ENCODE measurements at places on chromosomes 3 and 15. TPM values are rescaled to one million over a fixed set of nuclear protein-coding genes. Genes with fewer than 3 reads are reported as not detected.
A peak's percentile ranks its signal among the peaks of the same experiment; 100 is the strongest.

DNA sequence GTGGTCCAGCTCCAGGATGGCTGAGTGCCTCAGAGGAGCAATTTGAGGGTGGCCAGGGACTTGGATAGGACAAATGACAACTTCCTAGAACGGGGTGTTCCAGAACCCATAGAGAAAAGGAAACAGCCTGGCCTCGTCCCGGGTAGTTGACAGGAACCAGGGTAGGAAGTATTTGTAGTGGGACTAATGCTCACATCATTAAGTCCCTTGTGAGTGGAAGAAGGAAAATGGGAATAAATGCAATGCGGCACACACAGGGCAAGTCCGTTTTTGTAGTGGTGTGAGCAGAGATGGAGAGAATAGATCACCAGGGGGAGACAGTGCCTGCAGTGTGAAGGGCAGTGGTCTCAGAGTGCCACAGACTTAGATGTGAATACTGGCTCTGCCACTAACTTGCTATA lies 19.6 kb downstream of the TIMP4 start:
- no peaks in the 10 kb centered on the region for H3K36me3 ChIP-seq
- H3K4me1 ChIP-seq: peaks cover 1% of the 10 kb centered on the region
- H3K4me3 ChIP-seq: no peak overlapping the region
- DNase-seq: no peak
- peaks cover 3% of the 10 kb centered on the region for H3K27me3 ChIP-seq
- H3K27ac ChIP-seq: no peak overlapping the region

- peak; percentile 40 for DNase-seq
- peaks cover 4% of the 10 kb centered on the region for H3K36me3 ChIP-seq
- H3K4me1 ChIP-seq: peaks cover 22% of the 10 kb centered on the region
- peaks cover 2% of the 10 kb centered on the region for H3K27me3 ChIP-seq
These were observed 614 bp upstream of the MINDY2 start for GRCh38 chr15:58770519-58770856.

- no peaks in the 10 kb centered on the region for H3K4me1 ChIP-seq
- no peaks in the 10 kb centered on the region for H3K27me3 ChIP-seq
- no peaks in the 10 kb centered on the region for H3K36me3 ChIP-seq
- DNase-seq: no peak
These were observed 15.6 kb downstream of the LRRK1 start for GRCh38 chr15:100934726-100935125.

GRCh38 chr3:10010421-10010877 lies 15.8 kb upstream of the FANCD2 start:
- H3K4me1 ChIP-seq: peaks cover 23% of the 10 kb centered on the region
- DNase-seq: peak; percentile 7
- peaks cover 3% of the 10 kb centered on the region for H3K27me3 ChIP-seq
- no peaks in the 10 kb centered on the region for H3K36me3 ChIP-seq
- H3K27ac ChIP-seq: no peak overlapping the region

The COL8A1 gene
- total RNA-seq: 0.07 TPM

DNA sequence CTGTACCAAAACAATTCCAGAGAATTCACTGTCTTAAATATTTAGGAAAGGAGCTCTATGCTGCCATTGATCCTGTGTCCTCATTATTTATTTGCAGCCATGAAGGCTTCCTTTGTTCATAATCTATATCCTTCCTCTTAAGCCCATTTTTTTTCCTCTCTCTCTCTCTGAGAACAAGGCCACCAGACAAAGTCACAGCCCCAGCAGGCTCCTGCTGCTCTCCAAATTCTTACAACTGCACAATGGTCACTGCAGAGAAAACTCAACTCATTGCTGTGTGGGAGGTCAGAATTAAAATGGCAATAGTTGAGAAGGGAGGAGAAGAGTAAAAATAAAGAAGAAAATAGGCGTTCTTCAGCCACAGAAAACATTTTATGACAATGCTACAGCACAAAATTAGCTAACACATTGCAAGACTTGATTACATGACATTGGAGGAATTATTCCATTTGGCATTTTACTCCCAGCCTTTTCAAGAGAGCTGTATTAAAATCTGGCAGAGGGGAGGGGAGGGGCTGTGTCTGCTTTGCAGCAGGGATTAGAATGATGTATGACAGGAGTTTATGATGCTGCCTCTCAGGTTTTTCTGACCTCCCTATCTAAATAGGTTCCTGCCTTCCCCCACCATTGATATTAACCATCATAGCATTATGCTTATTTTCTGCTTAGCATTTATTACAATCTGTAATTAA lies 399.7 kb upstream of the THBS1 start:
- peaks cover 22% of the 10 kb centered on the region for H3K27me3 ChIP-seq
- no peak overlapping the region for H3K4me3 ChIP-seq
- H3K36me3 ChIP-seq: no peaks in the 10 kb centered on the region
- DNase-seq: no peak
- no peak overlapping the region for H3K27ac ChIP-seq
- no peaks in the 10 kb centered on the region for H3K4me1 ChIP-seq
